ENCODE measurements at places on chromosomes 1 and 21.

DNA sequence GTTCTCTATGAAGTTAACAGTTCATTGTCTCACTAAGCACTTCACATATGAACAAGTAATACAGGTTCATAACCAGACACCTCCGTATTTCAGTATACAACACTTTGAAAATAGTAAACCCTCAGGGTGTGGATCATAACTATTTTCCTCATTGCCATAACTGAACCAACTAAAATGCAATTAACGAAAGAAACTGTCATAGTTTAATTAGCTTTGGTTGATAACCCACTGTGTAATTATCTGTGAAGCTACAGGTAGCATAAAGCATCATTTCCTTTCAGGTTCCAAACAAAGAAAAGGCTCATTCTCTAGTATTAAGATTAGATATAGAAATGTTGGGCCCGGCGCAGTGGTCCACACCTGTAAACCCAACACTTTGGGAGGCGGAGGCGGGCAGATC is 58.5 kb downstream of the EIF4G3 start:
- no peak for DNase-seq

- DNase-seq, result no peak
Observed at GRCh38 chr1:51224255-51224654, 11.8 kb upstream of the RNF11 start.

DNA sequence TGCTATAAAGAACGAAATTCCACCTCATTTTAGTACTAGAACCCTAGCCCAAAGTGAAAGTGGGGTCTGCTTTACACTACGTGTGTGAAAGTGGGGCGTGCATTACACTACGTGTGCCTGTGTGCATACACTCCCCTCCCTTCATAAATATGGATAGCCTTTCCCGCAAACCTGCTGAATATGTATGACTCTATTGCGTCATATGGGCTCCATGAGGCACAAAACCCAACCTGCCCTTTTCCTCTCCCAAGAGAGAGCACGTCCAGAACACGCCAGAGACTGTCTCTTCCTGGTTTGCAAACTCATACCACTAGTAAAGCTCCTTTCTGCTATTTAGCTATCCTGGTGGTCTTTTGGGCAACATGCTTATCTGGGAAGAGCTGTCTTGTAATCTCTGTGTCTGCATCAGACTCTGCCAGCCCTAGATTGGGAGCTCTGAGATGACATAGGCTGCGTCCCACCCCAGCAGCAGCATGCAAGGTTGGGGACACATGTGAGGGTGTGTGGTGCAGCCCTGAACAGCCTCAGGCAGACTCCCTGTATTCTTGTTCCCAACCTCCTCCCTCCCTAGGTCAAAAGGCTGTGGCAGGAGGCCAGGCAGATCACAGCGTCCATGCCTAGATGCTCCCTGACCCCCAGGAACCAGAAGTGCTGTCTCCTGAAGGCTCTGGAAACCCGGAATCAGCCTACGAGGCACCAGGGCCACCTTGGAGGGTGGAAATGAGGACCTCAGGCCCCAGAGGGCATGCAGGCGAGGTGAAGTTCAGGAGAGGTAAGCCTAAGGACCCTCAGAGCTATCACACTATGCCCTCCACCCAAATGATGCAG is 12.3 kb upstream of the PADI1 start:
- DNase-seq, result peak; percentile 4

DNA sequence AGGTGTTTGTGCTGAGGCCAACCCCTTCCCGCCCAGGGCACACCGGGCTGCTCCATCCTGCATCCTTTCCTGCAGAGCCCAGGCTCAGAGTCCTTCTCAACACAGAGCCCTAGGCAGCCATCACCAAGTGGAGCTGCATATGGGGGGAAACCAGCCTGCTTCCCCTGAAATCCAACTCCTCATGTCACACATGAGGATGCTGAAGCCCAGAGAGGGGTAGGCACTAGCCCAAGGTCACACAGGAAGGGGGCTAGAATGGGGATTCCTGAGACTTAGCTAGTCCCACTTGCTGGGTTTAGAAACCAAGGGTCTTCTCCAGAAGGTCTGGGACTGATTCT is 5.5 kb upstream of the TNFRSF1B start:
- peak; percentile 28 for DNase-seq

DNA sequence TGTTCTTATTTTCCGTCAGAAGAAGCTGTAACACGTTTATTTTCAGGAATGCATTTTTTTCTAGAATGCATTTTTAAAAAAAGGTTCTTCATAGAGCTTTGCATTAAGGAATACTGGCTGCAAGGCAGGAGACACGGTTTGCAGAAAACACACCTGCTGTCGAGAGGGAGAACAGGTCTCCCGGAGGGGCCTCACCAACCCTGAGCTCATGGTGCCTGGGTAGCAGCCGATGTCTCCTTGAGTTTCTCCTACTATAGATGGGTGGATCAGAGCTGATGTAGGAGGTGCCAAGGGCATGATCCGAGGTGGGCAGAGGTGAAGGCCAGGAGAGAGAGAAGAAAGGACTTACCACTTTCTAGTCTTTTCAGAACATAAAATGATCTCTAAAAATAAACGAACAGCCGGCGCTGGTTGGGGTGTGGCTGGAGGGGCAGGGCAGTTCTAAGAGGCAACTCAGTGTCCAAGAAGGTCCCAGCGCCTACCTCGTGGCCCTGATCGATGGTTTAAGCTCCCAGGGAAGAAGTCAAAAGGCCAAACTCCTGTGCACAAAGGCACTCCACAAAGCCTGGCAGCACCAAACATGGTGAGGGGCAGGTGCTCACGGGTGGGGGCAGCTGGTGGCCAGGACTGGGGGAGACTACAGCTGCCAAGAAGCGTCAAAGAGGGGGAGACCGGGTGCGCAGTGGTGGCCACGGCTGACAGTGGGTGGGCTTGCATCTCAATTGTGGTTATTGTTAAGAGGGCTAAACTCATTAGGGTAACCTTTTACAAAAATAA is 12.2 kb downstream of the MORN1 start:
- no peak for DNase-seq

DNA sequence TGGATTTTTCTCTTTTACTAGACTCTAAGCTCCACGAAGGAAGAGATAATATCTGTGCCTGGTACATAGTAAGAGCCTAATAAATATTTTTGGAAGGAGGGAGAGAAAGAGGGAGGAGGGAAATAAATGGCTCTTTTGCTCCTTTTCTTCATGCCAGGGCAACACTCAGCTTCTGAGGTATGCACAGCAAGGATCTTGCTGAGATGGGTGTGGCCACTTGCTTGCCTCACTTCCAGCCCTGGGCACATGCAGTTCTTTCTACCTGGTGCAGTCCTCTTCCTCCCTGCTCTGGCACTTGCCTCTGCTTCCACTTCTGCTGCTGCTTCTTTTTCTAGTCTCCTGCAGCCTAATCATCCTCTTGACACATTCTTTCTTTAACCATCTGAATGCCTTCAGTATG is 148.1 kb downstream of the FGGY start:
- no peak for DNase-seq

- no peak for DNase-seq
Observed at GRCh38 chr21:45255381-45256020, 32.2 kb downstream of the POFUT2 start.

- no peak for DNase-seq
Observed at GRCh38 chr1:114154146-114154962, 685 bp upstream of the SYT6 start.

GRCh38 chr1:156070548-156070947 is 9.6 kb downstream of the RAB25 start:
- no peak for DNase-seq

- DNase-seq, result no peak
Observed at GRCh38 chr1:96487971-96488370, 233.6 kb upstream of the PTBP2 start.

DNA sequence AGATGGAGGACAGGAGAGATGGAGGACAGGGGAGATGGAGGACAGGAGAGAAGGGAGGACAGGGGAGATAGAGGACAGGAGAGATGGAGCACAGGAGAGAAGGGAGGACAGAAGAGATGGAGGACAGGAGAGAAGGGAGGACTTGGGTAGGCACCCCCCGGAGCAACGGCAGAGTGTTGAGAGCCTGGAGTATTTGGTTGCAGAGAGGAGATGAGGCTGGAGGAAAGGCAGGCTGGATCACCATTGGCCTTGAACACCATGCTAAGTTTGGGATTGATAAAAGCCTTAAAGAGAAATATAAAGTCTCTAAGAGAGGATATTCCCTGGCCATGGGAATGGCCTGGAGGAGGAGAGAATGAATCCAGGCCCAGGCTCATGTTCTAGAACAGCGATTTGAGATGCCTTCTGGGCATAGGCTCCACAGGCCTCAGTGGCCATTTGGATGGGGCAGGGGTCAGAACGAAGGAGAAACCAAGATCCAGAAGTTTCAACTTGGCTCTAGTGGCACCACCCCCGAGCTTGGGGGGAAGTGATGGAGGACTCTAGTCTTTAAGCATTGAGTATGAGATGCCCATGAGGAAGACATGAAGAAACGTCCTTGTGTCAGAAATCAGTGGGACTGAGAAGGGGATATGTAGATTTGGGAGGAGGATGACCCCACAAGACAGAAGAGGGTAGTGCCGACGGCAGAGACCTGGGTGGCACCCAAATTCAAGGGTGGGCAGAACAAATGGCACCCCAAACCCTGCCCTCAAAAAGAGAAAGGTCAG is 47.9 kb upstream of the EDN2 start:
- no peak for DNase-seq

- DNase-seq, result peak; percentile 29
Observed at GRCh38 chr1:172906778-172907592, 143.8 kb downstream of the TNFSF18 start.

DNA sequence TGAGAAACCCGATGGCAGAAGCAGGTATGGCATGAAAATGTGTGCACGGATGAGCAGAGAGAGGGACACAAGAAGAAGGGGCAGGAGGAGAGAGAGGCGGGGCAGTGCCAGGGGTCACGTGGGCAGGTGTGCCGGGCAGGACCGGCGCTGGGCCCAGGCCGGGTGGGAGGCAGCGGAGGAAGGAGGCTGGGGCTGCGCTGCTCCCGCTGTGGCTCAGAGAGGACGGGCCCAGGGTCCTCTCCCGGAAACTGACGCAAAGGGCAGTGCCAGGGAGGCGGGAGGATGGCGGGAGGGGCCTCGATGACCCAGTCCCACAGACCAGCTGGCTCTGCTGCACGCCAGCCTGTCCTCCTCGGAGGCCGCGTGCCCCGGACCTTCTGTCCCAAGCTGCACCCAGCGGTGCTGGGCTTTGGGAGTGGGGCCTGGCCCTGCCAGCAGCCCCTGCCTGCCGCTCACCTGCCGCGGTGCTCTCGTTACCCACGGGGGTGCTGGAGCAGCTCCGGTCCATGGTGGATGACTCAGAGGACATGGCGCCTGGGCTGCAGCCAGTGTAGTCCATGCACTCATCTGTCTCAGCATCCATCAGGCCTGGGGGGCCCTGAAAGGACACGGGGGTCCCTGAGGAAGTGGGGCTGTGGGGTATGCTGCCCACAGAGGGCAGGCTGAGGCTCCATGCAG is 153.9 kb downstream of the CASZ1 start:
- DNase-seq, result no peak

- no peak for DNase-seq
Observed at GRCh38 chr1:170145770-170146676, at the start of gene NTMT2. Gene NTMT2 (plus strand): TSS chr1:170145959. CDS start chr1:170146108, 149 bp downstream.

DNA sequence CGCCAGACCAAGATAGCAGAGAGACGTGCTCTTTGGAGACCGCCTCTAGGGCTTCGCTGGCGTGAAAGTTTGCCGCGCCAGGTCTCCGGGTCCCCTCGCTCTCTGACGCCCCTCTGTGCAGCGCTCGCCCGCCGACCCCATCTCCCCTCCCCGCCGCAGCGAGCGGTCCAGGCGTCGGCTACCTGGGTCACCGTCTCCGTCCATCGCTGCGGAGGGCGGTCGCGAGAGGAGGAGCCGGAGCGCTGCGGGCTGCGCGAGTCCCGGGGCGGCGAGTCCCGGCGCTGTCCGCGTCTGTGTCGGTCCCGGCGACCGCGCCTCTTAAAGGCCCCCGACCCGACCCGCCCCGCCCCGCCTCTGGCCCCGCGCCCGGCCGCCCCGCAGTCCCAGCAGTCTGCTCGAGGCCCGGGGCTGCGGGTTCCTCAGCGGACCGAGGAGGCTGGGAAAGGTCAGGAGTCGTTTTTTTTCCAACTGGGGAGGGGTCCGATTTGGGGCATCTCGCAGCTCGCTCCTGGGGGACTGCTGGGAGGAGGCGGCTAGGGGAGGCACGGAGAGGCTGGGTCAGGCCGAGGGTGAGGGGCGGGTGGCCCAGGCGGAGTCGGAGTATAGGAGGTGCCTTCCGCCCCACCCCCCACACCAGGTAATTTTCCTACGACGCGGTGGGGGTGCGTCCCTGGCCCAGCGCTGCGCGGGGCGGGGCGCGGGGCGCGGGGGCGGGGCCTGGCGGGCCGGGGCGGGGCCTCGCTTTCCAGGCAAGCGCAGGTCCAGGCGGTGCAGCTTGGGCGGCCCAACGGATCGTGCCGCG is at the start of the genes FBXO2 and FBXO44:
FBXO2 (minus strand) TSS at position 293 of the 802 bp plus-strand sequence; CDS start at position 204, 89 bp downstream.
FBXO44 (plus strand) TSS at position 741 of the 802 bp plus-strand sequence. CDS start 959 bp downstream, outside the sequence.
- no peak for DNase-seq
